NCI-H2029 treated with DMSO at 0.1 percent for 48 hours (cell line): ENCODE measurements at places on chromosomes 7 and 10.
A peak's percentile ranks its signal among the peaks of the same experiment; 100 is the strongest.

- DNase-seq: no peak
Measured at GRCh38 chr7:130379532-130379920, 768 bp upstream of the CPA1 start.

- no peak for DNase-seq
Measured at GRCh38 chr10:34544400-34544799, 270.7 kb downstream of the PARD3 start.

DNA sequence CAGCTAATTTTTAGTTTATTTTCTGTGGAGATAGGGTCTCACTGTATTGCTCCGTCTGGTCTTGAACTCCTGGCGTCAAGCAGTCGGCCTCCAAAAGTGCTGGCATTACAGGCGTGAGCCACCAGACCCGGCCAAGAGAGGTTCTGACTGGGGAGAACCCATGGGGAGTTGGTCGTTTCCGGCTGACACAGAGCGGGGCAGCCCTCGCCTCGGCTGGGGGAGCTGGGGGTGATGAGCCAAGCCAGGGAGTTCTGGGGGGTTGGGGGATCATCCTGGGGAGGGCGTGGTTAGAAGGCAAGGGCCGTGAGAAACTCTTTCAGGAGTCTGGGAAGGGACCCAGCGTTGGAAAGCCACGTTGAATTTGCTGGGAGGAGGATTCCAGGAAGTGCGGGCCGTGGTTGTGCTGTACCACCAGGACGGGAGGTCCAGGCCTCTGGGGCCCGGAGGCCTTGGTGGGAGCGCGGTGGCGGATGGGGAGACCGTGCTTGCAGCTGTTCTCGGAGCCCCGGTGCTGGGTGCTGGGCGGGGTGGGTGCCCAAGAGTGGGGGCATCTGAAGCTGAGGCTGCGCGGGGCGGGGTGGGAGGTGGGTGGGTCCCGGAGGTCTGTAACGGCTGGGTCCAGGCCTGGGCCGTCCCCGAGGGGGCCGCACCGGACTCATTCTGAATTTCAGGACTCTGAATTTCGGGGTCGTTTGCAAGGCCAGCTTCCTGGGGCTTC is 8.4 kb upstream of the ZNF853 start:
- DNase-seq: no peak

DNA sequence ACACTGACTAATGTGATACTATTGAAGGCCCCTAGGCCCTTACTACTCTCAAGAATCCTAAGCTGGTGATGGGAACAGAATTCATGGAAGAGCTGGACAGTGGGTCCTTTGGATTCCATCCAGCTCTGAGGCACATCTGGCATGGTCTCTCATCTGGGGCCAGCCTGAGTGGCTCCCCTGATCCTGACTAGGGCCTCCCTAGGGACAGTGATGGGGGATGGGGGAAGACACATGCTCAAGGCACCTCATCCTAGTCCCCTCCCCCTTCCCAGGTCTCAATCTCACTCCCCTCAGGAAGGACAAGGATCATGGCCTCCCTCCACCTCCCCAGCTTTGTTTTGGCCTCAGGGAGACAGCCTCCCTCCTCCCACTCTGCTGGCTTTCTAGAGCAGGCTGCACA is 1.8 kb downstream of the KCNIP2 start:
- no peak for DNase-seq

- DNase-seq: no peak
Measured at GRCh38 chr10:110724116-110724921, 80.2 kb downstream of the RBM20 start.

GRCh38 chr7:119175911-119176627 is 951.6 kb downstream of the ANKRD7 start:
- peak; percentile 48 for DNase-seq

GRCh38 chr7:90586091-90586490 is 10.0 kb upstream of the CDK14 start:
- DNase-seq: no peak

DNA sequence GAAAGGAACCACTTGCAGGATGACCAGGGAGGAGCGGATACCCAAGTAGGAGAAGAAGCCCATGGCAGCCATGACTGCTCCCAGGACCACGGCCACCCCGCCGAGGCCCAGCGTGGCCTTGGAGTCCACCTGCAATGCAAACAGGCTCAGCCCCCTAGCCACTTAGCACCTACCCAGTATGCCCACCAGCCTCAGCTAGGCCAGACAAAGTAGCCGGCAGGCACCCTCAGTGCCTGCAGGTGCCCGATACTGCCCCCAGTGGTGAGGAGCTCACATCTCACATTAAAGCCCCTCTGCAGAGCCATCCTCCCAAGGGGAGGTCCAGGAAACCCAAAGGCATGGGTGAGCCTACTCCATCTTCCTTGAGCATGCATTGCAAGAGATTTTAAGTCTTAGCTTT is 6.6 kb downstream of the NPC1L1 start:
- DNase-seq: peak; percentile 7

- DNase-seq: no peak
Measured at GRCh38 chr10:125151553-125152449, 8.6 kb downstream of the CTBP2 start.

DNA sequence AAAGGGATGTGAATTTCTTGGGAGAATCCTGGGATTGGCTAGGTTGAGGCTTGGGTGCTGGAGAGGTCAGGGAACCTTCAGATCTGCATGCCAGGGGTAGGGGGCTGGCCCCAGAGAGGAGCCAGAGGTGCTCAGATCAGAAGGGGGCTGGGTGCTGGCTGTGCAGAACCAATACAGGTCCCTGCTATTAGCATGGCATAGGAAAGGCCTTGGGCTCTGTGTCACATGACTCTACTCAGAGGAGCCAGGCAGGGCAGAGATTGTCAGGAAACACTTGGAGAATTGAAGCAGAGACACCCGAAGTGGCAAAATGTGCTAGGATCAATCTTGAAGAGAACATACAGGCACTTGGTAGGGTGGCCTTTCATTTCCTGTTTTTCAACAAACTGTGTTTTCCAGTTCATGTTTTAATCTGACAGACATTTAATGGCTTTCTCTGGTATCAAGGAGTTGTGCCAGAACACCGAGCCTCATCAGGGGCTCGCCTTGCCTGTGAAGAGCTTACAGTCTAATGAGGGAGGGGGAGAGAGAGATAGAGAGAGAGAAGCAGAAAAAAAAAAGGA is 498.9 kb downstream of the RPS24 start:
- no peak for DNase-seq

GRCh38 chr7:1214516-1214915 is 18.2 kb upstream of the UNCX start:
- no peak for DNase-seq

GRCh38 chr10:55979203-55979602 is 381.9 kb downstream of the ZWINT start:
- no peak for DNase-seq

- DNase-seq: no peak
Measured at GRCh38 chr7:143437578-143437977, 5.7 kb upstream of the TAS2R60 start.

- no peak for DNase-seq
Measured at GRCh38 chr7:113891031-113891350, 27.8 kb downstream of the PPP1R3A start.

DNA sequence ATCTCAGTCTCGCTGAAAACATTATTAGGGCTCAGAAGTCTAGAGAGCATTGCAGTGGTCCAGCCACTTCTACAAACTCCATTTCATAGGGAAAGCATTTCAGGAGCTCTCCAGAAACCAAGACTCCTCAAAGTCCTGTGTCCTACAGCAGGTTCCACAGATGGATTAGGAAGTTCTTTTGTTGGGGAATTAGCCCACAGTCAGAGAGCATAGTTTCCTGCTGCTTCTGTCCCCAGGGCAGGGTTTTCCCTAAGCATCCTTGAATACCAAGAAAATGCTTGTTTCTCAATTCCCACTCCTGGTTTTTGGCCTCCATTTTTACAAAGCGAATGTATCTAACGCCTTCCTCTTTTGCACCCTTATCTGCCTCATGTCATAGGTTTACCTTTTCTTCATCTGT is 235.9 kb upstream of the PODXL start:
- no peak for DNase-seq

GRCh38 chr10:77806511-77807157 is 119.9 kb downstream of the DLG5 start:
- DNase-seq: no peak

DNA sequence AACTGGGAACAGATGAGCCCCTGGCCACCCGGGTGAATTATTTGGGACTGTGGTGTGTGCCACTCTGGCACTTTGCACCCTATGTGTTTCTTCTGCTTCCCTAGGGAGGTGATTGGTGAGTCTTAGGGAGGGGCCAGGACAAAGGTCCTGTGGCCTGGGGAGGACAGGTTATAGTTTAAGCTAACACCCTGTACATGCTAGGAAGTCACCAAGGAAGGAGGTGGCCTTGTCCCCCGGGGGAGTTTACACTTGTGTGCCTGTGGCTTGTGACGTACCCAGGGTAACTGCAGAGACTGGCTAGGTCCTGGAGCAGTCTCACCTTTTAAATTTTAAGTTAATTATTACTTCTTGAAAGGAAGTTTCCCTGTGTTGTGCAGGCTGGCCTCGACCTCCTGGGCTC is 196.2 kb downstream of the BAMBI start:
- no peak for DNase-seq

DNA sequence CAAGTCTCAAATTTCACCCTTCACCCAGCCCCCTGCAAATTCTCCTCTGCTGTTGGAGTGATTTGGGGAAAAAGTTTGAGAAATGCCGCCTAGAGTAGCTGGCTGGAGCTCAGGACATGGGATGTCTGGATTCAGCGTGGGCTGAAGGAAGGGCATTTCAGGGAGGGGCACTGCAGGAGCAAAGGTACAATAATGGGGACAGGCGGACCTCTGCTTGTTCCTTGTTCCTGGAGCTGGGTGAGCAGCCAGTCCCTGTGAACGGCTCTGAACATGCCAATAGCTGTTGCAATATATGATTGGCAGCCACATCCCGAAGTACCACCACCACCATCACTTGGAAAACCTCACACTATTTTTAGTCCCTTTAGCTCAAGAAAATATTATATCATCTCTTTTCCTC is 23.4 kb downstream of the ADRA2A start:
- DNase-seq: no peak

- DNase-seq: no peak
Measured at GRCh38 chr10:71081229-71081560, 131.2 kb upstream of the UNC5B start.

- no peak for DNase-seq
Measured at GRCh38 chr7:16889305-16889704, 7.5 kb upstream of the AGR3 start.

DNA sequence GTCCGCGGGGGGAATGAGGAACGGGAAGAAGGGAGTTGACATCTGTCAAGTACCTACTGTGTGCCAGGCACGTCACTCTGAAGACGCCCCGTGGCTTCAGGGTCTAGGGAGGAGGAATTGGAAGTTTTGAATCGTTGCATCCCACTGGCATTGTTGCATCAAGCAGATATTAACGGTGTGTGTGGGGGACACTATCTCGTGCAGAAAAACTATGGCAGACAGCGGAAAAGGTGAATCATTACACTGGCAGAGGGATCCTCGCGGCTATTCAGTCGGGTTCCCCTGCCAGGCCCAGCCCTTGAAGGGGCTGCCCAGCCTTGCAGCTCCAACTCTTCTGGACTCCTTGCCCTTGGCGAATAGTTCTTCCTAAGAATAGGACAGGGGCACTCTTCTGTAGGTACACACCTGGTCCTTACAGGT is 1.0 kb upstream of the KIAA1549 start:
- DNase-seq: no peak

GRCh38 chr7:140876519-140877248 is 48.0 kb downstream of the BRAF start:
- DNase-seq: no peak

- DNase-seq: peak; percentile 19
Measured at GRCh38 chr7:159030490-159031134, 114.1 kb downstream of the VIPR2 start.

GRCh38 chr10:71393841-71394475 is 2.8 kb upstream of the CDH23 start:
- DNase-seq: no peak

- no peak for DNase-seq
Measured at GRCh38 chr10:71040846-71041605, 152.7 kb upstream of the PCBD1 start.

GRCh38 chr10:119495021-119495505 is 47.5 kb downstream of the RGS10 start:
- DNase-seq: no peak

GRCh38 chr10:45023426-45023825 is 22.7 kb downstream of the ZNF22 start:
- no peak for DNase-seq

DNA sequence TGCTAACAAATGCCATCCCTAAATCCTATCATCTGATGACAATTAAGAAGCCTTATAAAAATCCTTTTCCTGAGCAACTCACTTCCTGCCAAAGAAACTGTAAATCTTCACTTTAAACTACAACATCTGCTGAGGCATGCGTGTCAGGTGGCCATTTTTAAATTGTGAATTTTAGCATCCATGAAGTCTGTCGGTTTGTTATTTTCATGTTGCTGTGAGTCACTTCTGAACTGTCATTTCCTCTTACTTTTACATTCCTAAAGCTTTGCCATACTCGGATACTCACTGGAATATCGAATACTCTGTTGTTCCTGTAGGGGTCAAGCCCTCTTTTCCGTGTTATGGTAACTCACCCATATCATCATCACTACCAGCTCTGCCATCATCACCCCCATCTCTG is 34.3 kb upstream of the TMEM26 start:
- DNase-seq: no peak

- DNase-seq: no peak
Measured at GRCh38 chr7:42461537-42461936, 224.5 kb upstream of the GLI3 start.

DNA sequence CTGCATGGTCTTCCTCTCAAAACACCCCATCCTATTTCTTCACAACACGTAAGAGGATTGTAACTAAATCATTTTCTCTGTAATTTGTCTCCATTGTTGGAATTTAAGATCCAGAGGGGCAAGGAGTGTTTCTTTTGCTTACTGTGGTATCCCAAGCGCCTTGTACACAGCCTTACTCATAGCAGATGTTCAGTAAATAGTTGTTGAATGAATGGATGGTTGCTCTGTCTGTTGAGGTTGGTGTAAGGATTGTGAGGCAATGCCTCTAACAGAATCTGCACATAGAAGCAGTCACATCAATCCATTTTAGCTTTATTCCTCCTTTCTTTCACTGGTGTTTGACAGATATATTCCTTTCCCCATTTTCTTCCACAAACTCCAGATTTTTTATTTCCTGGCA is 90.1 kb downstream of the ZNF365 start:
- DNase-seq: no peak

- no peak for DNase-seq
Measured at GRCh38 chr7:134724606-134725005, 54.8 kb upstream of the CALD1 start.

GRCh38 chr10:129853562-129853903 is 110.5 kb downstream of the EBF3 start:
- DNase-seq: no peak

GRCh38 chr7:79361214-79361613 is 92.3 kb downstream of the MAGI2 start:
- DNase-seq: no peak
